Omental fat pad (tissue), 4 donors: ENCODE measurements at places on chromosomes 3 and 15.

DNA sequence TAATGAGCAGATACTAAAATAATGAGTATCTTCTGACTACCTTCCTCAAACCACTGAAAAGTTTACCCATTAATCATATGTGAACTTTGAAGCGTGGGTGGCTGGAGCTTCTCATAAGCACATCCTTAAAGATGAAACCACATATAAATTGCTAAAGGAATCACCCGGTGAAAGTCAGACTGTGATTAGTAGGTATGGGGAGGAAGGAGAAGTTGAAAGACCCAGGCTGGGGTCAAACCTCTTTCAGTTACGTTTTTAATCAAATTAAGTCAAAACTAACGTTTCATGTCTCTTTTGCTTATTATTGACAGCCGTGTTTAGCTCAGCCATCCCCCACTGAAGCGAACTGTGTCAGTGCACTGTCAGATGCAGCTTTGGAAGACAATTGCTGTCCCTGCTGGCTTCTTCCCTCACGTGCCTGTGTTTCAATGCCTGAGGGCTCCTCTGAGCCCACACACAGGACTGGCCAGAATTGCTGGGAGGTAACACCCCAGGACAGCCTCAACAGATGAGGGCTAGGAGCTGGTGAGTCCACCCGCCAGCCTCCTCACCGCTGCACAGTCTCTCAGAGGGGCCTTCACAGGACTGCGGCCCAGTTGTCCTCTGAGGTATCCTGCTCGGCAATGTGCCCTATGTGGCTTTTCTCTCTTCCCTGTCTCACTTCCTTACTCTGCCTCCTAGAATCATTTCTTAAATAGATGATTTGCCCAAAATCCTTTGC is 29.3 kb upstream of the SH3BP5 start:
- no peak for DNase-seq

GRCh38 chr15:30973379-30973778 is 18.0 kb downstream of the MTMR10 start:
- DNase-seq = no peak

GRCh38 chr3:16785465-16785864 is 99.3 kb upstream of the PLCL2 start:
- DNase-seq = no peak

- DNase-seq = no peak
Measured at GRCh38 chr3:37997791-37998370, 7.3 kb downstream of the VILL start.

DNA sequence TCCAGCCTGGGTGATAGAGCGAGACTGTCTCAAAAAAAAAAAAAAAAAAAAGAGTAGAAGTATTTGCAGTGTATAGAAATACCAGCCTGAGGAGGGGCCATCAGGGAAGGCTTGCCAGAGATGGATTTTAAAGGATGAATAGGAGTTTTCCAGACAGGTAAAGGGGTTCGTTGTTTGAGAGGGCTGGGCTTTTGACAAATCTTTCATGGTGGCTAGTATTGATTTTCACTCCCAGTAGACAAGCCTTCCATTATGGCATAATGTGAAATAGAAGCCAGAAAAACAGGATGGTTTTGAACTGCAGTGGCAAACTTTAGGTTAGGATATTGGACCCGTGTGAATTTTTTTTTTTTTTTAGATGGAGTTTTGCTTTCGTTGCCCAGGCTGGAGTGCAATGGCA is 3.6 kb downstream of the PTPN23 start:
- no peak for DNase-seq

- DNase-seq = no peak
Measured at GRCh38 chr3:56851966-56852884, 50.5 kb upstream of the ARHGEF3 start.

DNA sequence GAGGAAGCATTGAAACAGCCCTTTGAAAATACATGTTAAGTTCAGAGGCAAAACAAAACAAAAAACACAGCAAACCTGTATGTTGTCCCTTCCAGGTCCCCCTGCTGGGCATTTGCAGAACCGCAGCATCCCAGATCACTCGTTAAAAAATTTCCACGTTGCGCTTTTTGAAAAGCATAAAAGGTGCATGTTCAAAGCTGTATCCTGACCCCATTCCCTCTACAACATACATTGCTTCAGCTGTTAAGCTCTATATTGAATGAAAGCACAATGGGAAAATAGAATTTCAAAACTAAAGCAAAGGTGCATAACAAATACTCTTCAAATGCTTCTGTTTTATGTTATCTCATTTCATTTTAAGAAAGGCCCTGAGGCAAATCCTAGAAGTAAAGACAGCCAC is 328.3 kb downstream of the THSD4 start:
- DNase-seq = peak; percentile 79

DNA sequence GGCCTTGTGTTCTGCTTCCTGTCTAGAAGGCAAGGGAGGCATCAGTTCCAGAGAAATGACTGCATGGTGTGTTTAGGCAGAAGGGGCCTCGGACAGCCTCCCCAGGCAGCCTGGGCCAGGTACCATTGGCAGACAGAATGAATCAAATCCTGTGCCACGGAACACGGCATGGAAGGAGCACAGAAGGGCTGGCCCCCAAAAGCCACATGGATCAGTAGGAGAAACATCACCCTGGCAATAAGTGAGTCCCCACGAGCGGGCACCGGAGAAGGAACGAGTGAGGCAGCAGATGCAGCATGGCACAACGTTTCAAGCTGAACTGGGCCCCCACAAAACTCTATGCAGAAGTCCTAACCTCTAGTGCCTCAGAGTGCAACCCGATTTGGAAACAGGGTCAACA is 223.2 kb downstream of the ADAMTS17 start:
- no peak for DNase-seq

- DNase-seq = no peak
Measured at GRCh38 chr3:10988991-10989484, 3.5 kb upstream of the SLC6A1 start.

GRCh38 chr3:18751514-18751913 is 326.4 kb upstream of the SATB1 start:
- no peak for DNase-seq

- no peak for DNase-seq
Measured at GRCh38 chr3:42205800-42206514, 60.0 kb downstream of the CCK start.

DNA sequence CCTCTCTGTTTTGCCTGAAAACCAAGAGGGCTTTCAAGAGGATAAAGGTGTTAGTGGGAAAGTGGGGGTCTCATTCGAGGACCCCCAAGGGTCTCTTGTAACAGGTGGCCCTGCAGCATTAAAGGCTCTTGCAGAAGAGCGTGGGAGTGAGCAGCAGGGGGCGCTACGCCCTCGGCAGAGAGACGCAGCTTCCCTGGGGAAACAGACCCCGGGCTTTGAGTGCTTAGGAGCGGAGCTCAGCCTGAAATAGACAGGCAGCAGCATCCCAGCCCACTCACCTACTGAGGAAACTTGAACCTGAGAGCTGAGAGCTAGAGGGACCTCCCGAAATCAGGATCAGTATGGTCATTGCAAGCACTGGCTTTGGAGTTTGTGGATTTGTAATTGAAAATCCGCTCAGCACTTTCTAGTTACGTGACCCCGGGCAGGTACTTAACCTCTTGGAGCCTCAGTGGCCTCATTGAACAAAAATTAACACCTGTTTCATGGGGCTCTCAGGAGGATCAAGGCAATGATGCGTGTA is 25.7 kb downstream of the RPLP1 start:
- no peak for DNase-seq

GRCh38 chr15:88108991-88109390 is 147.5 kb downstream of the NTRK3 start:
- no peak for DNase-seq

GRCh38 chr3:177680472-177680821 is 483.2 kb upstream of the TBL1XR1 start:
- no peak for DNase-seq

GRCh38 chr3:31345581-31345980 is 187.1 kb upstream of the STT3B start:
- no peak for DNase-seq

GRCh38 chr3:94787734-94788270 is 724.9 kb downstream of the NSUN3 start:
- DNase-seq = no peak

- no peak for DNase-seq
Measured at GRCh38 chr15:67394873-67395639, 125.9 kb upstream of the C15orf61 start.

- no peak for DNase-seq
Measured at GRCh38 chr3:42717306-42717705, 14.7 kb upstream of the HHATL start.

DNA sequence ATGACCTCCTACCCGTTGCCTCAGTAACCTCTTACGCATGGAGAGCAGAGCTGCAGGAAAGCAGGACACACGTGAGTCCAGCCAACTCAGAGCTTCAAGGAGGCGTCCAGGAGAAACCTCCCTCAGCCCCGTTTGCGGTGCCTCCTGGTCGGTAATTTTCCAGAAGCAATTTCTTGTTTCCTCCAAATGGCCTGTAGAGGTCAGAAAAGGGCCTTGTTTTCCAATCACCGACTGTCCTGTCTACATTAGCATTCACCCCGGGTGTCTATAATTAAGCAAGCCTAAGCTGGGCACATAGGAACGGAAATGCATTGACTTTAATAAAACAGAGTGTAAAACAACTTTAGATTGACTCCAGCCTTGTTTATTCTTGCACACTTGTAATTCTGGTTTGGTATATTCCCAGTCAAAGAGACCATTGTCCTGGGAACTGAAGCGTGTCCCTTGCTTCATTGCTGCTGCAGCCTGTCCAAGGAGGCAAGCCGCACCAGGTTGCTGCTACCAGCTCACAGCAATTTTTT is 836.2 kb downstream of the AGBL1 start:
- DNase-seq = no peak

- DNase-seq = no peak
Measured at GRCh38 chr15:77554306-77555080, 78.2 kb downstream of the LINGO1 start.

DNA sequence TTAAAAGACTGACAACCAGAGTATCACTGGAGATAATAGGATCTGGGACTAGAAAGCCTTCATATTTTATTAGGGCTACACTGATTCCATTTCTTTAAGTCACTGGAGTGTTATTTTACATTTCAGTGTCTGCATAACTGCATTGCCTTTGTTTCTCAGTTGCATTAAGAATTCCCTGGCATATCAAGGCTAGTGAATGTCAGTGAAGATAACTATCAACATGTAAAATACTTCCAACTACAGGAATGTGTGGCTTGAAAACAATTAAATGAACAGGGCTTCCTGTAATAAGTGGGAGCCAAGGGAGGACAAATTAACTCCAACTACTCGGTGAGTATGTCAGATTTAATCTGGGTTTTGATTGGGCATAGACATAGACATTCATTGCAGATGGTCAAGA is 628.5 kb downstream of the ROBO2 start:
- no peak for DNase-seq

DNA sequence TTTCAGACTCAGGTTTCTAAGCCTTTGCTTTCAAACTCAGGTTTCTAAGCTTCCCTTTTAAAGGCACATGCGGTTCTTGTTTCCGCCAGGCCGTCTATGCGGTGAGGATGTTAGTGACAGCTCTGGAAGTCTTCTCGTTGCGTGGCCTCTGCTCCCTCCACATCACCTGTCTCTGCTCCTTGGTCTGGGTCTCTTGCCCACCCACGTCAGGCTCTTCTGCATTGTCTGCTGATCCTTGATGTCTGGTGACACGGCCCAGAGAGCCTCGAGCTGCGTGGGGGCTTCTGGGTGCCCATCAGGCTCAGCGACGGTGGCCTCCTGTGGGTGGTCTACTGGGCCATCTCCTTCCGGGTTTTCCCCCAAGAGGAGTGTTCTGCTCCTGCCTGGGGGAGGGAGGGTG is 30.5 kb downstream of the KLF13 start:
- DNase-seq = no peak

DNA sequence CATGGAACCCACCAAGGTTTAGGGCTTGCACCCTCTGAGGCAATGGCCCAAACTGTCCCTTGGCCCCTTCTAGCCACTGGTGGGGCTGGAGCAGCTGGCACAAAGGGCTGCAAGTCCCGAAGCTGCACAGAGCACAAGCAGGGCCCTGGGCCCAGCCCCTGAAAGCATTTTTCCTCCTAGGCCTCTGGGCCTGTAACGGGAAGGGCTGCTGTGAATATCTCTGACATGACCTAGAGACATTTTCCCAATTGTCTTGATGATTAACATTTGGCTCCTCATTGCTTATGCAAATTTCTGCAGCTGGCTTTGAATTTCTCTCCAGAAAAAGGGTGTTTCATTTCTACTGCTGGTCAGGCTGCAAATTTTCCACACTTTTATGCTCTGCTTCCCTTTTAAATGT is 151.5 kb upstream of the CADPS start:
- no peak for DNase-seq

GRCh38 chr15:54208786-54209185 is 230.5 kb downstream of the UNC13C start:
- no peak for DNase-seq

DNA sequence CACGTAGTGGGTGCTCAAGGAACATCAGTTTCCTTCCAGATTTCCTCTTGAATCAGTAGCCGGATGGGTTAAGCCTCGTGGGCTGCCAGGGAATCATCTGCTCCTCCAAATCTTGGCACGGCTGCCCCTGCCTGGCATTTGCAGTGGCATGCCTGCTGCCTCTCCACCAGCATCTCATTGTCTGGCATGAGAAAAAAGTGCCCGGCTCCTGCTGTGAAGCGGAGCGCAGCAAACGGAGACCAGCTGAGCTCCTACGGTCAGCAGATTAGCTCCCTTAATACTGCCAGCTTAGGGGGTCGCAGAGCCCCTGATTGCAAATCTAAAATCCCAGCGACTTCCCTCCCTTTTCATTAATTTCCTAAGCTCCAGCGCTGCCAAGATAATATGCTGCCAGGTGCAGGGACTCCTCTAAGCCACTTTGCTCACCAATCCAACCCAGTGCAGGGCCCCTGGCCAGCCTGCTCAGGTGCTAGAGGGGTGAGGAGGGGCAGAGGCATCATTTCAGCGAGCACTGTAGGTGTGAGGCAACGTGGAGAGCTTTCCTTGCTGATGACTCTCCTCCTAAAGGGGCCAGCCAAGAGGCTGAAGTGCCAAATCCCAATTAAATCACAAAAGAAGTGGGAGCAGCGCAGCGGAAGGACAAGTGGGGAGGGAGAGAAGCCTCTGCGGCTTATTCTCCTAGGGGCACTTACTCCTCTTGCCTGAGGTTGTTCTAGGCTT is 49.6 kb upstream of the ST8SIA2 start:
- no peak for DNase-seq

DNA sequence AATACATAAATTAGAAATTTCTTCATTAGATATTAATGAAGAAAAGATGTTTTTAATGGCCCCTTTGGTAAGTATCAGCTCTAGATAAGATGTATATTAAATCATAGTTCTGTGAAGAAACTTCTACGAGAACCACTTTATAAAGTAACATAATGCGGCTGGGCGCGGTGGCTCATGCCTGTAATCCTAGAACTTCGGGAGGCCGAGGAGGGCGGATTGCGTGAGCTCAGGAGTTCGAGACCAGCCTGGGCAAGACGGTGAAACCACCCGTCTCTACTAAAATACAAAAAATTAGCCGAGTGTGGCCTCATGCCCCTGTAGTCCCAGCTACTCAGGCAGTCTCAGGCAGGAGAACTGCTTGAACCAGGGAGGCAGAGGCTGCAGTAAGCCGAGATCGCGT is 2.5 kb downstream of the KPNA1 start:
- no peak for DNase-seq
